Tibial nerve (tissue), 4 donors: ENCODE measurements at places on chromosomes 3 and 15. TPM values are rescaled to one million over a fixed set of nuclear protein-coding genes. Genes with fewer than 3 reads are reported as not detected.

GRCh38 chr15:42741710-42742109 is 4.8 kb upstream of the CDAN1 start:
- H3K27me3 ChIP-seq = no peaks in the 10 kb centered on the region
- no peak overlapping the region for H3K27ac ChIP-seq
- no peak overlapping the region for H3K4me3 ChIP-seq
- no peak for DNase-seq
- H3K36me3 ChIP-seq = peaks cover 22% of the 10 kb centered on the region

- peak; percentile 61 for DNase-seq
- peaks cover 31% of the 10 kb centered on the region for H3K4me1 ChIP-seq
- H3K27me3 ChIP-seq = no peaks in the 10 kb centered on the region
- peak overlapping the region; percentile 23 for H3K27ac ChIP-seq
- H3K4me3 ChIP-seq = no peak overlapping the region
These were observed 164.8 kb downstream of the AKAP13 start for GRCh38 chr15:85545185-85545584.

DNA sequence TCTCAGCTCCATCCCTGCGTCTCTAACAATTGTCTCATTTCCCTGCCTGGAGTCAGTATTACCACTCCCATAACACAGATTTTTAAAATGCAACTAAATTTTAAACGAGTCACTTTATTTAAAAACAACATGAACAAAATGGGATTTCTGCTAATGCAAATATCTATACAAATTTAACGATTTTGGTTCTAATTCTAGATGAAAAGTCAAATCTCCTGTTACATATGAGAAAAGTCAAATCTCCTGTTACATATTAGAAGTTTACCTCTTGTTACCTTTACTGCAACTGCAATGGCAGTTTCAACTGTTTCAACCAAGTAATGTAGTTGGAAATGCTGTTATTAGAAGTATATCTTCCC is 578 bp upstream of the RPL39L start:
- DNase-seq = no peak
- no peak overlapping the region for H3K27ac ChIP-seq
- H3K4me3 ChIP-seq = peak overlapping the region; percentile 72
- no peaks in the 10 kb centered on the region for H3K27me3 ChIP-seq

DNA sequence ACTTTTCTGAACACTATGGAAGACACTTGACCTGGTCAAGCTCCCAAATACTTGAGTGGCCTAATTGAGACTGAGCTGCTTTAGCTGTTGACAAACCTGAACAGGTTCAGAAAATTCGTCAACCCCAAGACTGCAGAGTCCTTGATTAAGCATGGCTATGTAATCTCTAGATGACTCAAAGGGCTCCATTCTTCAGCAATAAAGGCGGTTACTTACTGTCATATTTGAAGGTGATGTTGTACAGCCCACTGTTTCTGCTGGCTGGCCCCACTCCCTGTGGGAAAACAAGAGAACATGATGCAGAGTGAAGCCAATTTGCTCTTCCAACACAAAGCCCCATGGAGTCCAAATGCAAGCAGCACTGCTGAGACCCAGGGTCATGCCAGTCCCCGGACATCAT is 45.1 kb downstream of the IL17RD start:
- no peak overlapping the region for H3K27ac ChIP-seq
- DNase-seq = no peak
- no peak overlapping the region for H3K4me3 ChIP-seq
- no peaks in the 10 kb centered on the region for H3K4me1 ChIP-seq
- H3K27me3 ChIP-seq = no peaks in the 10 kb centered on the region
- no peaks in the 10 kb centered on the region for H3K36me3 ChIP-seq

GRCh38 chr3:183370391-183370790 is 58.0 kb downstream of the MCF2L2 start:
- no peaks in the 10 kb centered on the region for H3K27me3 ChIP-seq
- no peak for DNase-seq
- peak overlapping the region; percentile 50 for H3K27ac ChIP-seq
- no peak overlapping the region for H3K4me3 ChIP-seq
- H3K4me1 ChIP-seq = no peaks in the 10 kb centered on the region

GRCh38 chr3:2623436-2623835 is 486.7 kb downstream of the IL5RA start:
- no peak overlapping the region for H3K27ac ChIP-seq
- H3K27me3 ChIP-seq = no peaks in the 10 kb centered on the region
- no peaks in the 10 kb centered on the region for H3K4me1 ChIP-seq

DNA sequence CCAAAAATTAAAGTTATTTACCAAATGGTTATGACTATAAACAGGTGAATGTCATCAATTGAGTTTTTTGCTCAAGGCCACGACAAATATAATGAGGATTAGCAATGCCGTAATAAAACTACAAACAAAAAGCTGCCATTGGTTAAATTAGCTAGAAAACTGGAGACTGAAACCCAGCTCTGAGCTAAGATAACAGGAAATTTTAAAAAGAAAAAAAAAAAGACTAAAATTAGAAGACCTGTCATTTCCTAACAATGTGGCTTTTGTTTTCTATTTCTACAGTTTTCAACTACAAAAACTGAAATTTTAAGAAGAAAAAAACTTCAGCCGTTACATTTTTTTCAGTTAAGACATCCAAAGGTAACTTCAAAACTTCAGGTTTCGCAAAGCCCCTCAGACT is 9.7 kb downstream of the SLC12A6 start:
- no peak overlapping the region for H3K27ac ChIP-seq
- no peak for DNase-seq
- H3K36me3 ChIP-seq = no peaks in the 10 kb centered on the region
- H3K4me3 ChIP-seq = no peak overlapping the region

- no peaks in the 10 kb centered on the region for H3K27me3 ChIP-seq
- H3K27ac ChIP-seq = no peak overlapping the region
- no peaks in the 10 kb centered on the region for H3K4me1 ChIP-seq
- H3K36me3 ChIP-seq = no peaks in the 10 kb centered on the region
- H3K4me3 ChIP-seq = no peak overlapping the region
- no peak for DNase-seq
These were observed 17.6 kb upstream of the FRMD4B start for GRCh38 chr3:69403454-69403853.

- no peak overlapping the region for H3K4me3 ChIP-seq
- no peaks in the 10 kb centered on the region for H3K27me3 ChIP-seq
- H3K27ac ChIP-seq = no peak overlapping the region
- no peak for DNase-seq
- no peaks in the 10 kb centered on the region for H3K4me1 ChIP-seq
These were observed 4.1 kb upstream of the CLPX start for GRCh38 chr15:65189102-65189740.

DNA sequence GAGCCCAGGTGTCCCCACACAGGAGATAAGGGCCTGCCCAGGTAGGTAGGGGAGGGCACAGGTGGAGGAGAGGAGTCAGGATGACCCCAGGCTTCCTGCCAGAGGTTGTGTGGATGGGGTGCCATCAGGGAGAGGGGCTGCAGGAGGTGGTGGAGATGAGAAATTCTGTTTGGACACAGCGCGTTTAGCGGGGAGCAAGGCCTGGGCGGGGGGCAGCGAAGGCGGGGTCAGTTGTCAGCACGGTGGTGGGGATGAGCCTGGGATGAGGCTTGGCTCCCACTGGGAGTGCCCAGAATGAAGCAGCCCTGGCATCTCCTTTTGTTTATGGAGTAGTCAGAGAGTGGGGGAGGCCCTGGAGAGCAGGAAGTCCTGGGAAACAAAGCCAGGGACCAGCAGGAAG is 14.6 kb downstream of the RNF123 start:
- no peaks in the 10 kb centered on the region for H3K4me1 ChIP-seq
- H3K27ac ChIP-seq = no peak overlapping the region
- H3K36me3 ChIP-seq = no peaks in the 10 kb centered on the region
- DNase-seq = no peak
- no peaks in the 10 kb centered on the region for H3K27me3 ChIP-seq
- H3K4me3 ChIP-seq = no peak overlapping the region

DNA sequence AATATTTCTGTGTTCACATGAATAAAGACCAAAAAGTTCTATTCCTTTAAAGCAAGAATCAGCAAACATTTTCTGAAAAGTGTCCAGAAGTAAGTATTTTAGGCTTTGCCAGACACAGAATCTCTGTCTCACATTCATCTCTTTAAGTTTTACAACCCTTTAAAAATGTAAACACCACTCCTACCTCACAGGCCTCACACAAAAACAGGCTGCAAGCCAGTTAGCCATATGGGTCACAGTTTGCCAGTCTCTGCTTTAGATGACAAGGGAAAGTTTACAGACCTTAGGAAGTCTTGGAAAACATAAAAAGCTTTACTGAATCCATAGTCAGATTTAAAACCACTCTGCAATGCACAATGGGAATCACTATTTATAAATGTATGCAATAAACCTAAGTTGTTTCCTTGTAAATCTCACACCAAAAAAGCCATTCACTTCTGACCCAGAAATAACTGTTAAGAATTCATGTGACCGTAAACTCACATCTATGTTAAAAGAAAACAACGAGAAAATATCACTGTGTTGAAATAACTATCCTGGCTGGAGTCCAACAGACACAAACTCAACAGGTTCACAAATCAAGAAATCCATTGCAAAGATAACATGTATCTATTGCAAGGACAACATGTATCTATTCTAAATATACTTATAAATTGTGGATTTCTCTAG is 308.2 kb downstream of the ULK4 start:
- H3K27ac ChIP-seq = no peak overlapping the region
- no peaks in the 10 kb centered on the region for H3K4me1 ChIP-seq
- no peaks in the 10 kb centered on the region for H3K36me3 ChIP-seq
- no peak overlapping the region for H3K4me3 ChIP-seq

- H3K4me3 ChIP-seq = no peak overlapping the region
- no peaks in the 10 kb centered on the region for H3K27me3 ChIP-seq
- H3K4me1 ChIP-seq = no peaks in the 10 kb centered on the region
- no peak overlapping the region for H3K27ac ChIP-seq
These were observed 151.8 kb downstream of the MYRIP start for GRCh38 chr3:39961230-39961629.

GRCh38 chr3:4629095-4630007 is 136.2 kb downstream of the ITPR1 start:
- H3K4me3 ChIP-seq = no peak overlapping the region
- H3K4me1 ChIP-seq = no peaks in the 10 kb centered on the region
- peaks cover 4% of the 10 kb centered on the region for H3K36me3 ChIP-seq
- no peaks in the 10 kb centered on the region for H3K27me3 ChIP-seq
- DNase-seq = no peak
- no peak overlapping the region for H3K27ac ChIP-seq

- H3K27me3 ChIP-seq = no peaks in the 10 kb centered on the region
- H3K36me3 ChIP-seq = no peaks in the 10 kb centered on the region
- no peaks in the 10 kb centered on the region for H3K4me1 ChIP-seq
- no peak for DNase-seq
These were observed 10.1 kb upstream of the CCDC80 start for GRCh38 chr3:112651071-112651470.

- H3K4me1 ChIP-seq = peaks cover 26% of the 10 kb centered on the region
- H3K27me3 ChIP-seq = no peaks in the 10 kb centered on the region
- H3K27ac ChIP-seq = no peak overlapping the region
- DNase-seq = no peak
- H3K36me3 ChIP-seq = no peaks in the 10 kb centered on the region
- H3K4me3 ChIP-seq = no peak overlapping the region
These were observed 1.4 kb upstream of the GHSR start for GRCh38 chr3:172449466-172450149.

DNA sequence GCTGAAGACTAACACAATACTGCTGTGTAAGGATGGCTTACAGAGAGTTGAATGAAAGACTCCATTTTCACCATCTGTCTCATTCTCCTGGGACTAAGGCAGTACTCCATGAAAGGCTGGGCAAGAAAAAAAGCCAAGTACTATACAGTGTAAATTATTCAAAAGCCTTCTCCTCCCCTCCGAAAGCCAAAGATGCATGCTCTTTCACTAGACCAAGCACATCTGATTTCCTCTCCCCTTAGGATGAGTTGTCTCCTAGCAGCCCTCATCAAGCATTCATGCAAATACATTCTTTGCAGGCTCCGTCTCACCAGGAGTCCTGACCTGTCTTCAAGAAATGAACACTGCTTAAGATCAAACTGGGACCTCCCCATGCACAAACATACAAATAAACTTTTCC is 133.5 kb upstream of the THBS1 start:
- H3K27ac ChIP-seq = no peak overlapping the region
- no peak for DNase-seq
- H3K27me3 ChIP-seq = no peaks in the 10 kb centered on the region
- H3K4me1 ChIP-seq = peaks cover 4% of the 10 kb centered on the region

The SPINT1 gene
- 5.4 TPM for total RNA-seq

The AMOTL2 gene
- 216 TPM for total RNA-seq

The SCAANT1 gene
- total RNA-seq = not detected

The ZNF654 gene
- 15.3 TPM for total RNA-seq

The TICRR gene
- total RNA-seq = 0.60 TPM

The ITPKA gene
- not detected for total RNA-seq

The DET1 gene
- total RNA-seq = 16.2 TPM

The RGMA gene
- 58.2 TPM for total RNA-seq

The IQSEC1 gene
- 77.5 TPM for total RNA-seq

The GCNT3 gene
- total RNA-seq = not detected

The WDR93 gene
- total RNA-seq = not detected

The GOLGA8J gene
- not detected for total RNA-seq
